Chondrocyte (in vitro differentiated cells): ENCODE measurements at places on chromosomes 16 and 17. TPM values are rescaled to one million over a fixed set of nuclear protein-coding genes. Genes with fewer than 3 reads are reported as not detected.

Gene PLEKHG4
- total RNA-seq: 17.5 to 22.4 TPM (median 18.9 TPM) in 3 replicates

Gene STH
- total RNA-seq: not detected in 3 replicates

Gene HOXB7
- not detected in 3 replicates for total RNA-seq

Gene PRR35
- not detected in 3 replicates for total RNA-seq

DNA sequence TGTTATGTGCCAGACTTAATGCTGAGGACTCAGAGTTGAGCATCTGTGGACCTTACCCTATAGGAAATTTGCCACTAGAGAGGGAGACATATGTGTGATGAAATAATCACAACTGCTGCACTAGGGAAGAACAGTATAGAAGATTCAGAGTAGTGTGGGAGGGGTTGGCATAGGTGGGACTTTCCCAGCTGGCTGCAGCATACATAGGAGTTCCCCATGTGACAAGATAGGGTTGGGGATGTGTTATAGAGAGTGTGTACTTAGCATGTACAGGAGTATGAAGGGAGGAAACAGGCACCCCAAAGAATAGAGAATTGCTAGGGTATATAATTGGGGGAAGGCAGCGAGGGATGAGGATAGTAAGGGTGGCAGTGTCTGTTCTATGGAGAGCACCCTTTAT is 2.9 kb downstream of the NUP93 start:
- no peak for DNase-seq

- no peak for DNase-seq
Measured at GRCh38 chr17:48393283-48393682, 36.7 kb downstream of the SKAP1 start.

DNA sequence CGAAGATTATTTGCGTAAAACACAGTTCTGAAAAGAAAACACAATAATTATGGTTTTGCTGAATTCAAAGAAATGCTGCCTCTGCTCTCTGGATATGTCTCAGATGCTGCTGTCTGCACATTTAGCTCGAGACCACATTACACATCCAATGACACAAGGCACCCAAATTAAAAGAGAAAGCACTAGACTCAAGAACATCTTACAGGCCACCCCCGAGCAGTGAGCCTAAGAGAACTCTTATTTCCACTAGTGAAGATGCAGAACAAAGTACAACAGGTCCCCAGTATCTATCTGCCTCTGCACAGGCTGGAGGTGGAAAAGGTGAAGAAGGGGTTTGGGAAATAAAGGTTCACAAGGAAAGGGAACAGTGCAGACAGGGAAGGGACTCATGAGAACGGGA is 33.5 kb downstream of the GRB2 start:
- no peak for DNase-seq

- DNase-seq: no peak
Measured at GRCh38 chr17:36124879-36125824, 21.5 kb downstream of the CCL4 start.

GRCh38 chr16:52581530-52581929 is 34.6 kb upstream of the TOX3 start:
- DNase-seq: no peak

DNA sequence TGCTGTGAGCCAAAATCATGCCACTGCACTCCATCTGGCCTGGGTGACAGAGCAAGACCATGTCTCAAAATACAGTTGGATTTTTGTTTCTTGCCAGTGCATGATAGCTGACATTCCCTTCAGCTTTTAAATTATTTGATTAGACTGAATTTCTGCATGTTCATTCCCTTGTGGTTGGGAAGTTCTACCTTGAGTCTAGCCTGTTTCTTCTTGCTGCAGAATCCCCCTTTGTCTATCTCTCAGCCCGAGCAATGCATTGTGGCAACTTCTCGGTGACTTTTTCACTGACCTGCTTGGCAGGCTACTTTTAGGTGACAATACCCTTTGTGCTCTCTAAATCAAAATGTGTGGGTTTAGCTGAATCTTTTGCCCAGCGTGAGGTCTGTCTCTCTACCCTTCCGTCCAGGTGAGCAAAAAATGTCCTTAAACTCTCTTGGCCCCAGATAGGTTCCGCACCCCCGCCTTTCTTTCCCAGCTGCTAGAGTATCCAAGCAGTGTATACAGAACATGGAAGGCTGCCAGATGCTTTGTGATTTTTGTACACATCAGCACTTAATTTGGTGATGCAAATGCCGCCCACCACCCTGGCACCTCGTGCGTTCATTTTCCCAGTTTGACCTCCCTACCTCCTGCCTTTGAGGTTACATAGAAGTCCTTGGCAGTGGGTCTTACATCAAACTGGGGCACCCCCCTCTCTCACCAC is 130.2 kb downstream of the ABCC6 start:
- DNase-seq: no peak
